ENCODE measurements at places on chromosomes 3 and 15.

DNA sequence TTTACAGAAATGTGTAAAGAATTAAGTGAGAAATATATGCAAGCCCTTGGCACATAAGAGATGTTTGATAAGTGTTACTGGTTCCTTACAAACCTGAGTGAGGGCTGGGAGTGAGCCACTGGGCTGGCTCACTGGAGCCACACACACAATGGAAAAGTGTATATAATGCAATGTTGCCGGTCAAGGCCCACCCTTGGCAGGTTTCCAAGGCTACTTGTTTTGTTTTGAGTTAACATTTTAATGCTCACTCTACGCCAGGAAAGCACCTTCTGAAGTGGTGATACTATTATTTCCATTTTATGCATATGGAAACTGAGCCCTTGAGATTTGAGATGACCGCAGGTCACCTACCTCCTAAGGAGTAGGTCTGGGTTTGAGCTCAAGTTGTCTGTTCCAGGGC, 71.8 kb upstream of the FHIT start:
- no peak for DNase-seq

- no peak for DNase-seq
These were observed 452.9 kb upstream of the NECTIN3 start for GRCh38 chr3:110618512-110619226.

DNA sequence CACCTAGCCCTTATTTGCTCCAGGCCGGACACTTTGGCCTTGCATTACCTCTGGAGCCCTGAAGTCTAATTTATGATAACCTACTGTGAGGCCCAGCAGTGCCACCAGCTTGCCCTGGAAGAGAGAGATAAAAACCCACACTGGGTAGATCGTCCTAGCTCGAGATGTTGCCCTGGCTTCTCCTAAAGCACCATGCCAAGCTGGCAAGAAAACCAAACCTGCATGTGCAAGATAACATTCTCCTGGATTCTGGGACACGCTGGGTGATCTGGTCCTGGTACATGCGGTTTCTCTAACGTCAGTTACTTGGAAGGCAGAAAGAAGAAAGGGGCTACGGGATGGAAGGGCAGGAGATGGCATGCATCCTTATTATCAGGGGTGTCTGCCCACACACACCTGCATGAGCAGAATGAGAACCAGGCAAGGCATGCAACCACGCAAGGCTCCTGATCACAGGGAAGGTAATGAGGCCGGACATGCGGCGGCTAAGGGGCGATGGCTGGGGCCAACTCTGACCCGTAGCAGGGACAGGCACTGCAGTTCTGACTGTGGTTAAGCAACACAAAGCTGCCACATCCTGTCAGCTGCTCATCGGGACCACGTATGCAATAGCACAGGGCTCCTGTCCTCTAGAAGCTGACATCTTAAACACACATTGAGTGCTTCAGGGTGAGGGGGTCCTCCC, 73.0 kb downstream of the OXNAD1 start:
- DNase-seq, result no peak

DNA sequence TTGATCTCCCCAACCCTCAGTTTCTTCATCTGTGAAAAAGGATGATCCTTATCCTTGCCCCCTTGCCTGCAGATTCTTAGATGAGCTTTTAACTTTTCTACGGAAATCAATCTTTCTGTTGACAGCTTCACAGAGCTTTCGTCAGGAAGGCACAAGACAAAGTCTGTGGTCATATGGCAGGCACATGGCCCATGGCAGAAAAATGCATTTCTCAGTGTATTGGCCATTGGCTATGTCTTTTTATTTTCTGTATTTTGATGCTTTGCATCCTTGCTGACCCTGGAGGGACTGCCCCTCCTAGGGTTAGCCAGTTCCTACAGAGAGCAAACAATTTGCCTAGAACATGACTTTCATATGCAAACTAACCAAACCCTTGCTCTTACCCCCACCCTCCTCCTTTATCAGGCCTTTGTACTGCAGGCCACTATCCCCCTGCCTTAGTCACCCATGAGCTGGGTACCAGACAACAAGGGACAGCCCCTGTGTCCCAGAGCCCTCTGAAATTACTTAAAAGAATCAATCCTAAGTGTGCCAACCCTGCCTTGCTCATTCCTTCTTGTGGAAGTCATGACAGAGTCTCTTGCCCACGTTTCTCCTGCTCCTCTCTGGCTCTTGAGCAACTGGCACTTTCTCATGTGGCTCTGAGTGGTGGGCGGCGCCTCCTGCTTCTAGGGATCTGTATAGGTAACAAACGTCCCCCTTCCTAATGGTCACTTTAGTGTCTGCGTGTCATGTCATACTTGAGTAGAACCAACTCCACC, 24.1 kb upstream of the NOX5 start:
- no peak for DNase-seq

DNA sequence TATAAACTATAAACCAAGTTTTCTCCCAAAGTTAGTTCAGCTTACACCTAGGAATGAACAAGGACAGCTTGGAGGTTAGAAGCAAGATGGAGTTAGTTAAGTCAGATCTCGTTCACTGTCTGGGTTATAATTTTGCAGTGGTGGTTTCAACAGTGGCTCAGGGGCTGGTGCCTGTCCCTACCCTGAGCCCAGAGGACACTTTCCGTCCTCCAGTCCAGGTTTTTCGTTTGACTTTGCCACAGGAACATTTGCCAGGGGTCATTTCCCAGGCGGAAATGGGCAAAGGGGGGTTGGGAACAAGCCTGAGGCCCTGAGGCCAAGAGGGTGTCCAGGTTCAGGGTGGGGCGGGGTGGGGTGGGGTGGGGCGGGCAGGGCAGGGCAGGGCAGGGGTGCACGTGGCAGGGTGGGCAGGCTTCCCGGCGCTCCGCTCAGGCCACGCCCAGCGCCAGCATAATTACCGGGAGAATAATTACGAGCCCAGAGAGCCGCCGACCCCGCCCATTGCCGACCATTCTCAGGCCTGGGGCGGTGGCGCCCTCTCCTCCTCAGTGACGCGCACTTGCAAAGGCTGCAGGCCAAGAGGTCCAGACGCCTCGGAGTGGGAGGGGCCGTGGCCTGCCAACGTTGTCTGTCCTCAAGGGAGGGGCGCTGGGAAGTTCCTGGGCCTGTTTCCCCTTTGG, 70.4 kb downstream of the KLF13 start:
- peak; percentile 32 for DNase-seq

GRCh38 chr3:178054471-178054870, 481.8 kb upstream of the KCNMB2 start:
- peak; percentile 26 for DNase-seq
